ENCODE measurements at places on chromosomes 6 and 20. TPM values are rescaled to one million over a fixed set of nuclear protein-coding genes. Genes with fewer than 3 reads are reported as not detected.

SLC44A4 gene
- 0.60 TPM for total RNA-seq

DNA sequence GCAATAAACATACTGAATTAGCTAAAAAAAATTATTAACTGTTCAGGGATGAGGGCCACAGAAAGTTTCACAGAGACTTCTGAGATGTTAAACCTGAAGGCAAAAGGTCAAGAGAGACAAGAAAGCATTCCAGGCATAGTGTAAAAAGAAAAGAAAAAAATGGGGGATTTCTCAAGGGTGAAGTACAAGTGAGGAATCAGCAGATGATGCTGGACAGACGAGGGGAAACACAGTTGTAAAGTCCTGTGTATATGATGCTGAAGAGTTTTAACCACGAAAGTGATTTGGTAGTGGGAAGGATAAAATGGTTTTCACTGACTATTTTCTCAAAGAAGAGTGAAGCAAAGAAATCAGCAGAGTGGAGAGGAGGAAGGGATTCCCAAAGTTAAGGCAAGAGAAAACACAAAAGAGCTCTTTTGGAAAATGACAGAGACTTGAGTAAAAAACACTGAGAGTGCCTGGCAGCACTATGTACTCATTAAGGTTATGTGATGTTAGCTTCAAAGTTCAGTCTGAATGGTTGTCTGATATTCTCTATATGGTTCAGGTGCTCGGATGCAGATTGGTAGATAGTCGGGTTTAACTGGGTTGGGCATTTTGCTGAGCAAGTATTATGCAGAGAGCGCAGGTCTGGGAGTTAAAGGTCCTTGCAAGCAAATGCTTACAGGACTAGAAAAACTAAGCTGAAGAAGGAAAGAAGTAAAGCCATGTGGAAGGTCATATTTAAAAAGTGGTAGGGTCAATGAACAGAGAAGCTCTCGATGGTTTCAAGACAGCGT lies 16.4 kb downstream of the RAB23 start:
- no peak overlapping the region for H3K27ac ChIP-seq
- no peaks in the 10 kb centered on the region for H3K27me3 ChIP-seq
- no peak for DNase-seq
- peaks cover 5% of the 10 kb centered on the region for H3K4me1 ChIP-seq
- H3K4me3 ChIP-seq, result no peak overlapping the region
- H3K36me3 ChIP-seq, result no peaks in the 10 kb centered on the region

DNA sequence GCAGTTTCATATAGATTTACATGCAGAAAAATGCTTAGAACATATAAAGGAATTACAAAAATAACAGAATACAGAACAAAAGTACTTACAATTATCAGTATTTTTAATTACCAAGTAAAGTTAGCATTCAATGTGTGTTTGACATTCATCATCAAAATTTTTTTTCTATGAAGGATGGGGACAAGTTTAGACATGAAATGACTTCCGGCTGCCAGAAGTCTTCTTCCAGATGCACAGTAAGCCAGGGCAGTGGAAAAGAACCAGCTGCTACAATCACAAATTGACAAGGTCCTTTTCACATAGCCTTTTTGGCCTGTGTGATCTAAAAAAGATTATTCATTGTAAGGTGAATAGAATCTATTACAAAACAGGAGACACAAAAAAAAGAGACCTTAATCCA lies 73.8 kb downstream of the HUS1B start:
- H3K4me3 ChIP-seq, result no peak overlapping the region
- H3K27me3 ChIP-seq, result no peaks in the 10 kb centered on the region
- no peaks in the 10 kb centered on the region for H3K4me1 ChIP-seq
- H3K27ac ChIP-seq, result no peak overlapping the region

- no peak overlapping the region for H3K27ac ChIP-seq
- DNase-seq, result no peak
- H3K27me3 ChIP-seq, result no peaks in the 10 kb centered on the region
- H3K4me3 ChIP-seq, result no peak overlapping the region
- no peaks in the 10 kb centered on the region for H3K36me3 ChIP-seq
Observed at GRCh38 chr20:54044156-54044555, 26.2 kb downstream of the BCAS1 start.

DNA sequence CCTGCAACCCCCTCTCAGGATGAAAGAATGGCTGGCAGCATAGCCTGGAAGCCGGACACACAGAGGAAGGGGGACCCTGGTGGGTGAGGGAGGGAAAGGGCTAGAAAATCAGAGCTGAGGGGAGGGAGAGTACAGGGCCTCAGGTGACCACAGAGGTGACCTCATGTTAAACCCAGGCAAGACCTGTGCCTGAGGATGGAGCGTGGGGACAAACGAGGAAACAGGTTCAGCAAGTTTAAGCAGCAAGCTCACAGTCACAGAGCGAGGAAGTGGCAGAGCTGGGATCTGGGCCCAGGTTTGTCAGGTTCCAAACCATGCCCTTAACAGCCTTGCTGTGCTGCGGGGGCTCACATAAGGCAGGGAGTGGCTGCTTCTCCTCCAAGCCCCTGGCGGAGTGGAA lies 4.0 kb upstream of the BPI start:
- H3K4me1 ChIP-seq, result no peaks in the 10 kb centered on the region
- no peaks in the 10 kb centered on the region for H3K27me3 ChIP-seq
- no peak overlapping the region for H3K4me3 ChIP-seq
- H3K36me3 ChIP-seq, result no peaks in the 10 kb centered on the region
- DNase-seq, result no peak

TCP11 gene
- not detected for total RNA-seq

DNA sequence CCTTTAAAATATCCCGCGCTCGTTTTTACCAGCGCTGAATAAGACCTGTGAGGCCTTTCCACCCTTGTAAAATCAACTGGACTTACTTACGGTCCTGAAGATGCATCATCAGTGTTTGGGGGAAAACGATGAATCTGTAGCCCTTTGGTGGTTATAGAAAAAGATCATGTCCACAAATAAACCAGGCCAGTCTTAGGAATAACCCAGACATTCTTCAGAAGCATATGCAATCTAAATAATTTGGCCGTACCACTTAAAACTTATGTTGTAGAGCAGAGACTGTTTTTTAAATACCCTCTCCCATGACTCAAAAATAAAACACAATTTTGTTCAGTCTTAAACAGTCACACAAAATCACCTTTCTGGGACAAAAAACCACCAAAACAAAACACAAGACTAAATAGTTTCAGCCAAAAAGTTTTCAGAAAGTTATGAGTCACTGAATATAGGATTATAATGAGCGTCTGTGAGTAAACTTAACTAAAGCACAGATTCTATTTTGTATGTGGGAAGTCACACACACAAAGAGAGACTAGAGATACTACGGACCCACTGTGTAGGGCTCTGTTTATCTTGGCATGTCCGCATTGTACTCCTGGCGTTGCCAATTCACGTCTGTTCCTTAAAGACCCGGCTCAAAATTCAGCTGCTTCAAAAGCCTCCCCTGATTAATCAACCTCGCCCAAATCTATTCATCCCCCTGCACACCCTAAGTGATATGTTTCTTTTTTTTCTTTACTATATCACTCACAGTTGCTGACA lies 26.5 kb upstream of the SMOC2 start:
- DNase-seq, result no peak
- H3K27ac ChIP-seq, result no peak overlapping the region
- no peak overlapping the region for H3K4me3 ChIP-seq
- no peaks in the 10 kb centered on the region for H3K27me3 ChIP-seq
- H3K4me1 ChIP-seq, result no peaks in the 10 kb centered on the region

- peaks cover 12% of the 10 kb centered on the region for H3K4me1 ChIP-seq
- H3K4me3 ChIP-seq, result no peak overlapping the region
- no peaks in the 10 kb centered on the region for H3K27me3 ChIP-seq
- no peak for DNase-seq
Observed at GRCh38 chr6:156869980-156870398, 92.8 kb downstream of the ARID1B start.

DNA sequence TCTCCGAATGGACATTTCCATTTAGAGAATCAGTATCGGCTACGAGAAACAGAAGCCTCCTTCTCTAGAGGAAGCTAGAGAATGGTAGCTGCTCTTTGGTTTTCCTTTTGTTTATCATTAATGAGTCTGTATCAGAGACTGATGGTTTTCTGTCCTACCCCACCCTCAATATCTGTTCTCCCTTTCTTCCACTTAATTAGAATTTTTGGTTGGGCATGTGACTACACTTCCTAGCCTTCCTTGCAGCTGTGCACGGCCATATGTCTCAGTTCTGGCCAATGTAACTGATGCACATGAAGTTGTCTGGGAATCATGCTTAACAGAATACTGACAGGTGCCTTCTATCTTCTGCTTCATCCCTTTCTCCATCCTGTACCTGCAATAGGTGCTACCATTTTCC lies 19.0 kb downstream of the RNF24 start:
- peak overlapping the region; percentile 25 for H3K27ac ChIP-seq
- no peaks in the 10 kb centered on the region for H3K27me3 ChIP-seq

- DNase-seq, result no peak
- no peak overlapping the region for H3K4me3 ChIP-seq
- no peaks in the 10 kb centered on the region for H3K4me1 ChIP-seq
- no peaks in the 10 kb centered on the region for H3K27me3 ChIP-seq
- H3K36me3 ChIP-seq, result no peaks in the 10 kb centered on the region
Observed at GRCh38 chr20:14649662-14650061, 312.2 kb upstream of the FLRT3 start.

DNA sequence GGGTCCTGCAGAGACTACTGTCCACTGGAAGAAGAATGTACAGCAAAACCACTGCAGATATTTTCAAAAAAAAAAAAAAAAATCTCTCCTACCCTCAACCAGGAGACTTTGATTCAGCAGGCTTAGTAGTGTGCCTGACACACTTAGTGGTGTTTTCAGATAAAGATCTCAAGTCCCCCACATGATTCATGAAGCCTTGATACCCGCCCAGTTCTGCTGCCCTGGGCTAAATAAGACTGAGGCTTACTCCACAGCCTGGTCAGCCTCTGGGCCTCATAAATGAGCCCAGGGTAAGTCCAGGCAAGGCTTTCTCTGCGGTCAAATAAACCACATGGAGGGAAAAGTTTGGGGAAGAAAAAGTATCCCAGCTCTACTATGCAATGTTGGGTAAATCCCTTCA lies 222.1 kb upstream of the ARID1B start:
- H3K36me3 ChIP-seq, result no peaks in the 10 kb centered on the region
- H3K4me3 ChIP-seq, result no peak overlapping the region
- H3K27me3 ChIP-seq, result no peaks in the 10 kb centered on the region
- no peak overlapping the region for H3K27ac ChIP-seq

DNA sequence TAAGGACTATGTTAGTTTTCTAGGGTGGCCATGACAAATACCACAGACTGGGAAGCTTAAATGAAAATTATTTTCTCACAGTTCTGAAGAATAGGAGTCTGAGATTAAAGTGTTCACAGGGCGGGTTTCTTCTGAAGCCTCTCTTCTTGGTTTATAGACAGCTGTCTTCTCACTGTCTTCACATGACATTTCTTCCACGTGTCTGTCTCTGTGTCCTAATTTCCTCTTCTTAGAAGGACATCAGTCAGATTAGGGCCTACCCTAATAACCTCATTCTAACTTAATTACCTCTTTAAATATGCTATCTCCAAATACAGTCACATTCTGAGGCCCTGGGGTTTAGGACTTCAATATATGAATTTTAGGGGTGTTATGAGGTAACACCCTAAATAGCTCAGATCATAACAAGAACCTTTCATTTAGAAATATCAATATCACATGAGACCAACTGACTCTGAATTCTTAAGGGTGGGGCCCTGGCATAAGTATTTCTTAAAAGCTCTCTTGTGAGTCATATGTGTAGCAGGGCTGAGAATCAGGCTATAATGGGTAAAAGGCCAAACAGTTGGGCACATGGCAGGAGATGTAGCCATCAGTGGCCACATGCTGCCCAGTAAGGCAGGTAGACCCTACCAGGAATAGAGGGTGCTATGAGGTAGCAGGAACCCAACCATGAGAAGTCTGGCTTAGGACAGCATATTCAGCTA lies 62.0 kb upstream of the TENT5A start:
- DNase-seq, result no peak
- H3K27ac ChIP-seq, result no peak overlapping the region
- no peaks in the 10 kb centered on the region for H3K36me3 ChIP-seq
- no peak overlapping the region for H3K4me3 ChIP-seq
- H3K27me3 ChIP-seq, result no peaks in the 10 kb centered on the region

HDGFL1 gene
- not detected for total RNA-seq

MOG gene
- not detected for total RNA-seq

GRCh38 chr6:140108167-140108566 lies 733.7 kb upstream of the CITED2 start:
- H3K27ac ChIP-seq, result no peak overlapping the region
- H3K36me3 ChIP-seq, result no peaks in the 10 kb centered on the region
- no peak overlapping the region for H3K4me3 ChIP-seq

DNA sequence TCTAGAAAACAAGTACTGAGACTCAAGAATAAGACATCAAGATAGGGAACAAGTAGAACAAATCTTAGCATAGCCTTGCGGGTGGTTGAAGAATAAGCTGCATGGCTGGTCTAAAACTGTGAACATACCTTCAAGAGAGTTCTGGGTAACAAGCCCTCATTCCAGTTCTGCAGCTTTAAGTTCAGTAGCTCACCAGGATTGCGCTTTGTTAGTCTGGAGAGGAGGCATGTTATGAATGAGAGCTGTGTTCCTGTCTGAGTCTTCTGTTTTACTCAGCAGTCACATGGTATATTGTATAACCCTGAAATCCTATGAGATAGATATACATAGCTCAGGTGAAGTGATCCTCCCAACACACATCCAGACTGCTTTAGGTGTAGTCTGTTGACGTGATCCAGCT lies 406.6 kb upstream of the IRAK1BP1 start:
- H3K4me3 ChIP-seq, result no peak overlapping the region
- H3K27ac ChIP-seq, result no peak overlapping the region
- DNase-seq, result no peak
- no peaks in the 10 kb centered on the region for H3K4me1 ChIP-seq

LGSN gene
- not detected for total RNA-seq

RSPO4 gene
- total RNA-seq, result 1.0 TPM

- H3K4me3 ChIP-seq, result no peak overlapping the region
- no peaks in the 10 kb centered on the region for H3K27me3 ChIP-seq
- DNase-seq, result no peak
- H3K36me3 ChIP-seq, result no peaks in the 10 kb centered on the region
- H3K4me1 ChIP-seq, result no peaks in the 10 kb centered on the region
Observed at GRCh38 chr20:6746901-6747609, 20.4 kb upstream of the BMP2 start.

- H3K36me3 ChIP-seq, result no peaks in the 10 kb centered on the region
- DNase-seq, result no peak
- H3K4me1 ChIP-seq, result no peaks in the 10 kb centered on the region
- no peak overlapping the region for H3K27ac ChIP-seq
- no peak overlapping the region for H3K4me3 ChIP-seq
Observed at GRCh38 chr6:109285366-109285765, 96.9 kb downstream of the CD164 start.

All from aorta (tissue), 5 donors.